ENCODE measurements at places on chromosomes 1 and 21.

GRCh38 chr1:214702556-214702955 is 99.6 kb downstream of the CENPF start:
- DNase-seq, result no peak

GRCh38 chr1:58936973-58937372 is 153.1 kb upstream of the JUN start:
- no peak for DNase-seq

DNA sequence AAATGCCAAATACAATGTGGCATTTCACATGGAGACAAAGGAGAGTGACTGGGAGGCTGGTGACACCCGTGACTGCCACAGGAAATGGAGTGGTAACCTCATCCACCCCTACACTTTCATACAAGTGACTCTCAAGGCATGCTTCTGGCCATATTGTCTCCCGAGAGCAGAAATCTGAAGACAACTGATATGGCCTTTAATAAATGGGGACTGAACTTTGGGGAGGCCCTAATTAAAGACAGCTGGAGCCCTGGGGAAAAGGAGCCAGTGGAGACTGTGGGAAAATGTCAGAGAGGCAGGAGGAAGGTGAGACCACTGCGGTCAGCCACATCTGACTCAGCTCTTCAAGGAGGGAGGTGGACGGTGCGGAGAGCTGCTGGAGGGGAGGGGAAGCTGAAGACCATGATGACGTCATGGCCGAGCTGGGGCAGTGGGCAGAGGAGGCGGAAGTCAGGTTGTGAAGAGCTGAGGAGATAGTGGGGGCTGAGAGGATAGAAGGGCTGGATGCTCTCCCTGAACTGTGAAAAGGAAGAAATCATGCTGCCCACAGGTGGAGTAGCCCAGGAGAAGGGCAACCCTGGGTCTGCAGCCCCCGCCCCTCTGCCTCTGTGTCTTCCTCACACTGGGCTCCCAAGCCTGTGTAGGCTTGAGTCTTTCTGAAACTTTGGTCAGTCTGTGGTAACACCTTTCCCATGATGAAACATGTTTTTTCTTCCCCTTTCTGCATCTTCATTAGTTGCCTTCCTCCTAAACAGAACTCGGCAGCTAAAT is 14.0 kb upstream of the NCF2 start:
- no peak for DNase-seq

DNA sequence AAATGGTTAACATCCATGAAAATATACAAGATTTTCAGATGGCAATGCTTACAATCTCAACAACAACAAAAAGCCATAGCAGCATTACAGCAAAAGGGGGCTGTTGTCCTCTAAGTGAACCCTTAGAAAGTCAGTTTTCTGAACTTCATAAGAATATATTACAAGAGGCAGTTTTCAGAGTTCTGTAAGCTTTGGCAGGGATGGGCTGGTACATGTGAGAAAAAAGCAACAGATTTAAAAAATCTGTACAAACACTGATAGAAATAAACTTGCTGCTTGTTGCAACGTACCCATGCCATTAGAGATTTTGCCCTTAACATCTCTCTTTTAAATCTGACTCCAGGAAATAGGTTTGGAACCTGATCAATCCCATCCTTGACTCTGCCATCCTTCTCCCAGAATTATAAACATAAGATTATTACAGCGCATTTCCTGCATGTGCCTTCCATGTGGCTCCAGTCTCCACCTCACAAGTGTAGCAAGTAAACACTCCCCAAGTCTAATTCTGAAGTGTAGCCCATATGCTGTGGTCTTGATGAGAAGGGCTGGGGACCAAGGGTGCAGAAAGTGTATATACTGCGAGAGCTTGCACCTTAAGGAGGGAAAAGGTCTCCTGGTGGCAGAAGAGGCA is 101.4 kb upstream of the TSPAN2 start:
- DNase-seq, result no peak

DNA sequence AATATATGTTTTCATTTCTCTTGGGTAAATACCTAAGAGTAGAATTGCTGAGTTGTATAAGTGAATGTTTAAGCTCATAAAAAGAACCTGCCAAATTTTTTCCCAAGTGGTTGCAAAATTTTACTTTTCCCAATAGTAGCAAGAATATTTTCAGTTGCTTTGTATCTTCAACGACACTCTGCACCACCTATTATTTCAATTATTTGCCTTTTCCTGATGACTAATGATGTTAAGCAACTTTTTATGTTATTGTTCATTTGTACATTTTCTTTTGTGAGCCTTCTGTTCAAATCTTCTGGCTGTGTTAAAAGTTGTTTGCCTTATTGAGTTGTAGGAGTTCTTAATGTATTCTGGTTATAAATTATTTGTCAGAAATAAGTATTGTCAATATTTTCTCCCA is 299.1 kb upstream of the NRIP1 start:
- no peak for DNase-seq

DNA sequence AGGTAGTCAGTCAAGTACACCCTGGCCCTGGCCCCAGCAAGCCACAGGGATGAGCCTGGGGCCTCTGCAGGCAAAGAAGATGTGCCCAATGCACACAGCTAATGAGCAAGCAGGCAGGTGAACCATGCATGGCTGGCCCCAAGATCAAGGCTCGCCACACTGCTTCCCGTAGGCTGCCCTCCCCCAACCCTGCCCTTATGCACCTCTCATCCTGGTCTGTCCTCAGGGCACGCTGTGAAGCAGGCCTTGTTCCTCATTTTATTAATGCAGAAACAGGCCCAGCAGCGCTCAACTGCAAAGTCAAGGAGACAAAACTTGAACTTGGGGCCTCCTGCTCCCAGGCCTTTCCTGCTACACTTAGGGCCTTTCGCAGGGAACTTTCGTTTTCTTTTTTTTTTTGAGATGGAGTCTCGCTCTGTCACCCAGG is 35.6 kb upstream of the ID3 start:
- no peak for DNase-seq

DNA sequence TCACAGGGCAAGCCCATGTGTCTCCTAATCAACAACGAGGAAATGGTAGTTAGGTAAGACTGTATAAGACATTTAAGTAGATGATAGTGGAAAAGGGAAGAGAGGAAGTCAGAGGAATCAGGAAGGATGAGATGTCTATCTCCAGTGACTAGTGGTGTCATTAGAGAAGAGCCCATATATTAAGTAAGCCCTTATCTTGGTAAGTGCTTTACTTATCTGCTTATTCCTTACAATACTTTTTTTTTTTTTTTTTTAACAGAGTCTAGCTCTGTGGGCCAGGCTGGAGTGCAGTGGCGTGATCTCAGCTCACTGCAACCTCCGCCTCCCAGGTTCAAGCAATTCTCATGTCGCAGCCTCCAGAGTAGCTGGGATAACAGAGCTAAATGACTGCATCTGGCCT is 29.5 kb downstream of the RNF11 start:
- DNase-seq, result no peak

GRCh38 chr1:202689493-202690342 is 20.5 kb downstream of the SYT2 start:
- no peak for DNase-seq

- DNase-seq, result no peak
Observed at GRCh38 chr1:1941868-1942752, 23.0 kb upstream of the TMEM52 start.

GRCh38 chr1:240562111-240562590 is 49.8 kb downstream of the GREM2 start:
- no peak for DNase-seq

DNA sequence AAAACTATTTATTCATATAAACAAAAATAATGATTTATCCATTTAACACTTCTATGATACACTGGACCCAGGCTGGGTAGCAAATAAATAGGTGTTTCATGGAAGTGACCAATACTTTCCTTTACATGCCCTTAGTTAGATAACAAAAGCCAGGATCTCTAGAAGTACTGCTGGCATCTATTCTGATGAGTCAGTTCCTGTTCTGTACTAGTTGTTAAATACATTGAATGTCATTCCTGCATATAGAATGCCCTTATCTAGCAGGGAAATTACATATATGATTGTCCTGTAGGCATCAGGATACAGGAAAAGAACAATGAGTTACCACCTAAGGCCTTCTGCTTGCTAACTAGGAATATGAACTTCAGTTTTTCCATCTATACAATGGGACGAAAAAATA is 130.8 kb downstream of the HFM1 start:
- DNase-seq, result no peak

GRCh38 chr1:223423641-223424233 is 30.5 kb downstream of the CCDC185 start:
- DNase-seq, result no peak
